RWPE1 (cell line): ENCODE measurements at places on chromosomes 16 and 17.
A peak's percentile ranks its signal among the peaks of the same experiment; 100 is the strongest.

- no peak for DNase-seq
Observed at GRCh38 chr17:59365383-59365981, 34.0 kb downstream of the YPEL2 start.

- no peak for DNase-seq
Observed at GRCh38 chr16:83676086-83676485, 131.7 kb upstream of the HSBP1 start.

DNA sequence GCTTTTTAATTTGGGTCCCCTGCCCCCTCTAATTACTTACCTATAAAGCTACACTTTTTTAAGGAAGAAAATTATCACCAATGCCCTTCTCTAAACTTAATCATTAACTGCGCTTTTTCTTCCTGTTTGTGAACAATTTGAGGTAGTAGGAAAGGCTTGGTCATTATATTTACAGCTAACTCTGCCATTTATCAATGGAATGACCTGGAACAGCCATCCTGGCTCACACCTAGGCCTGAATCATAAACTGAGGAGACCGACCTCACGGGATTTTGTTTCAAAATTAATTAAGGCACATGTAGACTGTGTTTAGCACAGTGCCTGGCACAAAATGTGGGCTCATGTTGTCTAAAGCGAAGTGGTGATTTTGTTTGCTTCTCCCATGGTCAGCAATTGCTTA lies 15.4 kb upstream of the DYNLRB2 start:
- no peak for DNase-seq

DNA sequence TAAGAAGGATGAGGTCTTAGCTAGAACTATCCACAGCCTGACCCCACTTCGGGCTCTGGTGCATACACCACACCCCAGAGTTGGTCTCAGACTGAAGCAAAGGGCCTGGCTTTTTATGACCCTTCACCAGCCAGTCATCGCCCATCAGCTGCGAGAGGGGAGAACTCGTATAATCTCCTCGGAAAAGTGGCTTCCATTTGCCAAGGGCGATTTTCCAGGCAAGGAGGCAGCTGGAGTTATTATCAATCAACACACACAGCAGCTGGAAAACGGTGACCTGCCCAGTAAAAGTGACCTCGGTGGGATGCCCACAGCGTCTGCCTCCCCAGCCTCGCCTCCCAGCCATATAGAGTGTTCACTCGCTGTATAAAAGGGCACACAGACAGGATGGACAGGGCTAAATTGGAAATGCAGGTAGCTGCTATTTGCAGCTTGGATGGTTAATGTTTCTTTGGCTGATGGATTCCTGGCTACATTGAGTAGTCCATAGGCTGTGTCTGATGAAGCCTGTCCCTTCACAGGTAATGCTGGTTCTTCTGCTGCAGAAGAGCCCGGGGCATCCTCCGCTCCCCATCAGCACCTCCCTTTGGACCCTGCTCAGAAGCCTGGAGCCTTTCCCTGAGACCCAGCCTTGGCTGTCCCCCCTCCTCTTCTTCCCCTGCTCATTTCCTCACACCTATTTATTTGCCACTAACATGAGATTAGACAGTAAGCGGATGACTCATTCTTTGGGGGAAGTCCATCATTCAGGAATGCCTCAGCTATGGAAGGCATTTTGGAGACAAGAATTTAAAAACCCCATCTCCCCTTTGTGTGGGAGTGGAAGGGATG lies 45.7 kb downstream of the TMEM186 start:
- DNase-seq = peak; percentile 87

GRCh38 chr17:60335289-60335688 lies 56.6 kb downstream of the USP32 start:
- DNase-seq = no peak

DNA sequence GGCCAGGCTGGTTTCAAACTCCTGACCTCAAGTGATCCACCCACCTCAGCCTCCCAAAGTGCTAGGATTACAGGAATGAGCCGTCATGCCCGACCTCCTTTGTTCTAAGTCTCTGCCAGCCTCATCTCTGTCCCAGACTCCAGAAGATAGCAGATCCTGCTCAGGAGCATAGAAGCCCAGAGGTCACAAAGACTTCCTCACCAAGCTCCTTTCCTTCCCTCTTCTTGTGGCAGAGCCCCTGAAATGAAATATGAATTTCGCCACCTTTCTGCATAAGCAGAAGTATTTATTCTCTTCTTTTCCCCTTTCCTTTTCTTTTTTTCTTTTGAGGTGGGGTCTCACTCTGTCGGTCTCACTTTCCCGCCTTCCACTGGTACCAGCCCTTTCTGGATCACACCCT lies 11.5 kb upstream of the PIPOX start:
- DNase-seq = no peak

GRCh38 chr17:67171560-67171959 lies 73.4 kb downstream of the HELZ start:
- DNase-seq = no peak

GRCh38 chr16:89170346-89171215 lies 967 bp upstream of the CDH15 start:
- no peak for DNase-seq

GRCh38 chr17:81854974-81855774 lies 5.2 kb downstream of the P4HB start:
- no peak for DNase-seq

GRCh38 chr16:165539-166374 lies at the start of gene HBM:
TSS of gene HBM (plus strand) at chr16:165978. CDS start at chr16:165998, 20 bp downstream.
- no peak for DNase-seq

- peak; percentile 16 for DNase-seq
Observed at GRCh38 chr17:57541472-57542394, 203.4 kb downstream of the CCDC182 start.

DNA sequence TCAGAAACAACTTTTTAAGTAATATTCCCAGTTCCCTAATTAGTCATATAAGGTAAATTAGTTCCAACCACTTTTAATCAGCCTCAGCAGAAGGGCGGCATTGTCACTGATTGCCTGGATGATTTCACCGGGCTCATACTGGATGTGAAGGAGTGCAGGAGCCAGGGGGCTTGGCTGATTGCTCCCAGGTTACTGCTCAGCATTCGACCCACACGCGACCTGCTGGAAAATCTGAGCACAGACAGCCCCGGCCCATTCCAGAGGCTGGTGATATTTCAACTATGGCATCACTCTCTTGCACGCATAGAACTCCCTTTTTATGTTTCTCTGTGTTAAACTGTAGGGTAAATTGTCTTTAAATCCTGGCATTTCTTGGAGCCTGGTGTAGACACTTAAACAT lies 34.2 kb downstream of the CPPED1 start:
- DNase-seq = no peak

DNA sequence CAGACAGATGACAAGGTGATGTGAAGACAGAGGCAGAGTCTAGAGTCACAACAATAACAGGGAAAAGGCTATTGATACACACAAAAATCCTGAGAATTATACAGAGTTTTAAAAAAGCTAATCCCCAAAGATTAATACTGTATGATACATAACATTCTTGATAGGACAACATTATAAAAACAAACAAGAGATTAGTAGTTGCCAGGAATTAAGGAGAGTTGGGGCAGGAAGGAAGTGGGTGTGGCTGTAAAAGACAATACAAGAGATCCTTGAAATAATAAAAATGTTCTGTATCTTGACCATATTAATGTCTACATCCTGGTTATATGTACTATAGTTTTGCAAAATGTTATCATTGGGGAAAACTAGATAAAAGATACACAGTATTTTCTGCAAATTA lies 309.5 kb upstream of the PMFBP1 start:
- DNase-seq = no peak

GRCh38 chr16:88633684-88634140 lies 4.7 kb upstream of the IL17C start:
- DNase-seq = no peak

- DNase-seq = peak; percentile 56
Observed at GRCh38 chr17:80859002-80859941, 132.4 kb upstream of the CHMP6 start.

DNA sequence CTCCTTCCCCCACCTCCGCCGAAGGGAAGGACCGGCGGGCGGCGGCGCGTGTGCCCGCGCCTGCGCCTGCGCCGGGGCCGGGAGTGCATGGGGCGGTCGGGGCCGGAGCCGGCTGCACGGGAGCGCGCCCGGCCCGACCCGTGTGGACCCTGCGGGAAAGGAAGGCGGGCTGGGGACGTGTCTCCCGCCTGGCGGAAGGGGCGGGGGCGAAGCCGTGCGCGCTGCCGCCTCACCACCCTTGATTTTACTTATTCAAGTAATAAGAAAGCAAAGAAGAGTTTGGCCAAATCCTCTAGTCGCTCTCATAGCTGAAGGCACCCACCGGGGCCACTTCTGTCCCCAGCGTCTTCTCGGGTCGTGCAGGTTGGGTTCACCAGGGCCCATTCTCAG lies 596 bp upstream of the PFN1 start:
- DNase-seq = peak; percentile 90

GRCh38 chr16:5398203-5398602 lies 300.6 kb upstream of the EEF2KMT start:
- DNase-seq = no peak

DNA sequence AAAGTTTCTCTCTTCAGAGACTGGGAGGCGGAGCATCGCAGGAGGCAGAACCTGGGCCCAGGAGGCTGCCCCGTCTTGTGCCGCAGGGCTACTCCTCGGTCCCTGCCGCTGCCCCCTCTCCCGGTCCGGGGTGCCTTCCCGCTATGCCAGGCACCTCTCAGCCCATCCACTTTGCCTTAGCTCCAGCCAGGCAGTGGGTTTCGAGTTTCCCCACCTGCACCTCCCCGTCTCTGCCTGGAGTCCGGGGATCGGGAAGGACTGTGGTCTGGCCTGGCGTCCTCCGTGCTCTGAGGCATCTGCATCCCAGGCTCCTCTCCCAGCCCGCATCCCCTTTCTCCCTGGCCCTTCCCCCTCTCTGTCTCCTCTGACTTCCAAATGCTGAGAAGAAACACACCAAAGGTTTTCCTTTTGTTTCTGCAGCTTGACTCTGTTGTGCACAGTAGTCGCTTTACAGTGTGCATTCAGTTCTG lies 26.8 kb upstream of the PIK3R6 start:
- no peak for DNase-seq

GRCh38 chr16:23879735-23880373 lies 44.1 kb downstream of the PRKCB start:
- no peak for DNase-seq

DNA sequence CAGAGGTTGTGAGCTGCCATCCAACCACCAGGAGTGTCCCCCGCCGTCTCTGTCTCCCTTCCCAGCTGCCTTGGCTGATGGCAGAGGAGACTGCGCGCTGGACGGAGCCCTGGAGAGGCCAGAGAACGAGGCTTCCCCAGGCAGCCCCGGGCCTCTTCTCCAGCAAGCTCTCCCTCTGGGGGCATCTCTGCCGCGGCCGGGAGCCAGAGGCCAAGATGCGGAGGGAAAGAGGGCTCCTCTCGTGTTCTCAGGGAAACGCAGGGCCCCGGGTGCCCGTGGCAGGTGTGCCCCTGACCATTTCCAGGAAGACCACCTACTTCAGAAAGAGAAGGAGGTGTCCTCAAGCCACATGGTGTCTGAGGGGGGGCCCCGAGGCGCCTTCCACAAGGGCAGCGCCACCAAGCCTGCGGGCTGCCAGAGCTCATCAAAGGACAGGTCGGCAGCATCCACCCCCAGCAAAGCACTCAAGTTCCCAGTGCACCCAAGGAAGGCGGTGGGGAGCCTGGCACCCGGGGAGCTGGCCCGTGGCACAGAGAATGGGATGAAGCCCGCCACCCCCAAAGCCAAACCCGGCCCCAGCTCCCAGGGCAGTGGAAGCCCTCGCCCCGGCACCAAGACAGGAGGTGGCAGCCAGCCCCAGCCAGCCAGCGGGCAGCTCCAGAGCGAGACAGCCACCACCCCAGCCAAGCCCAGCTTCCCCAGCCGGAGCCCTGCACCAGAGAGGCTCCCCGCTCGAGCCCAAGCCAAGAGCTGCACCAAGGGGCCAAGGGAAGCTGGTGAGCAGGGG lies 14.8 kb upstream of the ZFPM1 start:
- DNase-seq = no peak

DNA sequence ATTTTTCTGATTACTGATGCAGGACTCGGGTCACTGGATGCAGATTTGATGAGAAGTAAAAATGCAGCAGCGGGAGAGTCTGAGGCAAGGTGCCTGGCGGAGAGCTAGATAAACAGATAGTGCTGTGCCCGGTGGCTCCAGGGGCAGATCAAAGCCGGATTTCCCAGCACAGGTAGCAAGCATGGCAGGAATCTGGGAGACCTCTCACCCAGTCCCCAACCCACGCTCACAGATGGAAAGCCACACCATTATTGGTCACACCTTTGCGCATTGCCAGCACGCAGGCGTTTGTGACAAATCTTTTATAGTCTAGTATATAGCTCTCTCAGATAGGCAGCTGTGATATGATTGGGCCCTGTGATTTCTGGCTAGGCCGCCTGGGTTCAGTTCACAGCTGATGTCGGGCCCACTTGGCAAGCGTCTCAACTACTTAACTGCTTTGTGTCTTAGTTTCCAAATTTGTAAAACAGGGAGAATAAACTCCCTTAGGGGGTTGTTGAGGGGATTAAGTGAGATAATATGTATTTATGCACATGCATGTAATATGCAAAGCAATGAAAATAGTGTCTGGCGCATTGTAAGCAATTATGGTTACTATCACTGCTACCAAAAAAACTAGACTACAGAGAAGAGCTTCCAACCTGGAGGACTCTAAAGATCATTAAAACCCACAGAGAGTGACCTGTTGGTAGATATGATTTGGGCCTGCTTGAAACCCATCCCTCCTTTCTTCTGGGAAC lies 42.0 kb upstream of the NFAT5 start:
- no peak for DNase-seq

DNA sequence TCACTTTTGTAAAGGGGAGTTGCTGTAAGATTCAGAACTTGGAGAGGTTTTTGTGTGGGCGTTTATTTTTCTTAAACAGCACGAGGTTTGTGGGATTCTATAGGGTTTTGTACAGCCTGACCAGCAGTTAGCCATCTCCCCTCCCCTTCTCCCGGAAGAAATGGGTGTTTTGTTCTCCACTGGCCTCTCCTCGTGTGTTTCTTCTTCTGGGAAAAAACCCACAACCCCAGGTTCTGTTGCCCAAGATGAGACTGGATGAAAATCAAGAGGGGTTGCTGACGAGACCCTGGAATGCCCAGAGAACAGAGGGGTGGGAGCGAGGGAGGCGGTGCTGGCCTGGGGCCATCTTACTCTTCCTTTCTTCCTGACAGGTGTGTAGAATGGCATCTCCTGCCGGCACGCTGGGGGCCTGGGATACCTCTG lies 186.1 kb downstream of the MSI2 start:
- no peak for DNase-seq
